ENCODE measurements at places on chromosomes 4 and X. TPM values are rescaled to one million over a fixed set of nuclear protein-coding genes. Genes with fewer than 3 reads are reported as not detected.

The RBMXL3 gene
- total RNA-seq: not detected

- peak; percentile 33 for DNase-seq
Observed at GRCh38 chrX:118847676-118848075, 24.1 kb downstream of the ZCCHC12 start.

DNA sequence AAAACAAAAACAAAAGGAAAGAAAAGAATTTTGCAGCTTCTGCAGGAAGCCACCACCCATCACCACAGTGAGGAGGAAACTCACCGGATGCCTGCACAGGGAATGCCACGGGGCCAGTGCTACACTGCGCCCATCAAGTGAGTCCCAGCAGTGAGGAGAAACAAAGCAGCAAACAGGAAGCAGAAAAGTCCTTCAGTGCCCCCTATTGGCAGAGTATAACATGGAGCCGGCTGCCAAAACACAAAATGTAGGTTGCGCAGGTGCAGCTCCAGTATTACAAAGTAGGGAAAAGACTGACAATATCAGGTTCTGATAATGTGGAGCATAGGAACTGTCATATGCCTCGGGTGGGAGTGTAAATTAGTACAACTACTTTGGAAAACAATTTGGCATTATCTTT is 23.3 kb upstream of the SCML2 start:
- DNase-seq: peak; percentile 34

DNA sequence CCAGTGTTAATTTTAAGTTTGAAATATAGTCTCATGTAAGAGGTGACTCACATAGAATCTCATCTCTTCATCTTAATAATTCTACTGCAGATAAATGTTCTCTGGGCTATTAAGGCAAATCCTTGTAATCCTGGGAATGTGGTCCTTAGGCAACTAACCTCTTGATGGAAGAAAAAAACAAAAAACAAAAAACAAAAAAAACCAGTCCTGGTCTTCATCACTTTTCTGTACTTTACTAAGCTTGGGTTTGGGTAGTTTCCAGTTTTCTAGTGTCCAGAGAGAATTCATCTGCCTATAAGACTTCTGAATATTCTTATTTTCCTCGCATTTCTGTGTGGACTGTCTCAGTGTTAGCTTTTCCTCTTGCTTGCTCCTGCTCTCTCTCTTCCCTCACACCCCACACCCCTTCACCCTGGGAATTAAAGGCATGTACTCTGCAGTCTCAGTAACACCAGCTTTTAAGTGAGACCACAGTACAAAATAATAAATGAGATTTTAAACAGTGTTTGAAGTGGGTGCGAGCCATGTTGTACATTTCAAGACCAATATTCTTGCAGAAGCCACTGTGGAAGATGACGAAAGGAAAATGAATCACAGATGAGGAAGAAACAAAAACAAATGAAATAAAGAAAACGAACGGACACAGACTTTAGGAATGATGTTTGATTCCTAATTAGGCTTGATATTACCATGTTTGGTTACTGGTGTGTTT is 51.7 kb downstream of the HAND2 start:
- no peak for DNase-seq

- DNase-seq: no peak
Observed at GRCh38 chr4:117156806-117157205, 71.4 kb upstream of the TRAM1L1 start.

DNA sequence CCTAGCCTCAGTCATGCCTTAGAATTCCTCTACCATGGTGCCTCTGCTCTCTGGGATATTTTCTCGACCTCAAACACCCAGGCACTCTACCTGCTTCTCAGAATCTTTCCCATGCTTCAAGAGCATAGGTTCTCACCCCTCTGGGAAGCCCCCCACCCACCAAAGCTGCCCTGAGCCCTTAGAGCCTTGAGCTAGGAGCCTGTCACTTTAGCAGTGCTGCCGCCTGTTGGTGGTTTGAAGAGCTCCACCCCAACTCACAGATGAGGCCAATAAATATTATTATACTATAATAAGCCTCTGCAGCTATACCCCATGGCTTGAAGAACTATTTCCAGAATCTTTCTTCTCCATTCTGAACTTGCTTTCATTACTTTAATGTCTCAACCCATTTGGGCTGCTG is 109.7 kb downstream of the RTL5 start:
- peak; percentile 15 for DNase-seq

DNA sequence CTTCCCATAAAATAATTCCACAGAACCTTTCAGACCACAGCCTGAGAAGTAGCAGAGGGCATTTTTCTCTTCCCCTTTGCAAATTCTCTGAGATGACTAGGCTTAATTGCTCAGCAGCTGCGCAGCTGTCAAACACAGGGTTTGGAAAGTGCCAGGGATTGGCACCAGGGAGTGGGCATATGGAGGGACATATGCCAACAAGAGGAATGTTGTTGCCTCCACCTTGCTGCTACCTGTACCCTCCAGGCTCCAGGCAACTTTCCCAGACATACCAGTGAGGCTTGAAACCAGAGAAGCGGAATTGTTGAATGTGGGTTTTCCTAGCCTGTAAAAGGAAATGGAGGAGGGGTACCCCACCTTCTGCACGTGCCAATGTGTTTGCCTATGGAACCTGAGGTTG is 256.2 kb upstream of the GPR101 start:
- DNase-seq: no peak

The TCEAL3 gene
- total RNA-seq: 12.2 TPM
